ENCODE measurements at places on chromosomes 6 and 20. TPM values are rescaled to one million over a fixed set of nuclear protein-coding genes. Genes with fewer than 3 reads are reported as not detected.

SULF2 gene
- total RNA-seq = 37.5 TPM

CLVS2 gene
- total RNA-seq = 0.46 TPM

DNA sequence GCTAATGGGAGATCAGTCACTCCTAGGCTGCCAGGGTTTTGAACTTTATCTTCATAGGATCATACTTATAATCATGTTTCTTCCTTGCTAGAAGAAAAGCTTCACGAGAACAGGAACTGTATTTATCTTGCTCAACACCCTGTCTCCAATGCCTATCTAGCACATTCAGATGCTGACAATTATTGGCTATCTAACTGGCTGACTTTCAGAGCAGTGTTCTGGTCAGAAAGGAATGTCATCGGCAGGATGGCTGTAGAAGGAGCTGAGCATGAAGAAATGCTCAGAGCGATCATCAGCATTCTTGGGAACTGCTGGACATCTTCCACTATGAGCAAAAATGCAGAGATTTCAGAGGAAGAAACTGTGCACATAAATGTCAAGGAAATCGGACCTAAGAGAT lies 628.0 kb upstream of the NRSN1 start:
- DNase-seq = no peak

DNA sequence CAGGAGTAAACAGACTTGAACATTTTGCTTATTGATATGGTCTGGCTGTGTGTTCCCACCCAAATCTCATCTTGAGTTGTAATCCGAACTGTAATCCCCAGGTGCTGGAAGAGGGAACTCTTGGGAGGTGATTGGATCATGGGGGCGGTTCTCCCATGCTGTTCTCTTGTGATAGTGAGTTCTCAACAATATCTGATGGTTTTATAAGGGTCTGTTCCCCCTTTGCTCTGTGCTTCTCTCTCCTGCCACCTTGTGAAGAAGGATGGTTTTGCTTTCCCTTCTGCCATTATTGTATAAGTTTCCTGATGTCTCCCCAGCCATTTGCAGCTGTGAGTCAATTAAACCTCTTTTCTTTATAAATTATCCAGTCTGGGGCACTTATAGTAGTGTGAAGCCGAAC lies 40.0 kb downstream of the MYLIP start:
- no peak for DNase-seq

- no peak for DNase-seq
Observed at GRCh38 chr20:49393803-49394202, 88.7 kb downstream of the KCNB1 start.

DNA sequence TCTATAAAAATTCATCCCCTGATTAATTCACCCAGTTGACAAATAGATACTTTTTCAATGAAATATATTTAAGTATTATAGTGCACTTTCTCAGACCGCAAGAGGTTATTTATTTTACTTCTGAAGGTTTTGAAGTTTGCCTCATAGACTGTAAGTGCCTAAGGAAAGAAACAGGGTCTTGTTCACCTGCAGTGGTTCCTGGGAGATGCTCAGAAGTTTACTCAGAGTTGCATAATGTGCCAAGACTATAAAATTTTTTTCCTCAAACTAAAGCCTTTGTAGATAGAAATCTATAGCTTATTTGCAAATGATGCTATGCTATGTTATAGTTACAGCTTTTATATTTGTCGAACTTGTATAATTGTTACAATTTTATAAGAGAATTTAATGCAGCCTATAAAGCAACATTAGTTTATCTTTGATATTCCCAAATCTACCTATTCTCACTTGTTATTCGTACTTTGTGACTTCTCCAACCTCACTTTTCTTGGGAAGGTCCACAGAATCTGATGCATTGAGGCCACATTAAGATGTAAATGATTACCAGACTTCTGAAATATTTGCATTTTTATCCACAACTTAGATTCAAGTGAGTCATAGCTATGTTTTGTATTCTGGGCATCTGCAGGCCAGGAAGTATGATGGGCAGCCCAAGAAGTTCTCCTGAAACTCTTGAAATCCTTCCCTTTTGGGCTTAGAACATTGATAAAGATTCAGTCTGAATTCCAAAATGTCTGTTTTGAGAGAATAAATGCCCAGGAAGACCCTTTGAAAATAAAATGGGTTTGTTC lies 35.7 kb downstream of the KCNQ5 start:
- no peak for DNase-seq

DNA sequence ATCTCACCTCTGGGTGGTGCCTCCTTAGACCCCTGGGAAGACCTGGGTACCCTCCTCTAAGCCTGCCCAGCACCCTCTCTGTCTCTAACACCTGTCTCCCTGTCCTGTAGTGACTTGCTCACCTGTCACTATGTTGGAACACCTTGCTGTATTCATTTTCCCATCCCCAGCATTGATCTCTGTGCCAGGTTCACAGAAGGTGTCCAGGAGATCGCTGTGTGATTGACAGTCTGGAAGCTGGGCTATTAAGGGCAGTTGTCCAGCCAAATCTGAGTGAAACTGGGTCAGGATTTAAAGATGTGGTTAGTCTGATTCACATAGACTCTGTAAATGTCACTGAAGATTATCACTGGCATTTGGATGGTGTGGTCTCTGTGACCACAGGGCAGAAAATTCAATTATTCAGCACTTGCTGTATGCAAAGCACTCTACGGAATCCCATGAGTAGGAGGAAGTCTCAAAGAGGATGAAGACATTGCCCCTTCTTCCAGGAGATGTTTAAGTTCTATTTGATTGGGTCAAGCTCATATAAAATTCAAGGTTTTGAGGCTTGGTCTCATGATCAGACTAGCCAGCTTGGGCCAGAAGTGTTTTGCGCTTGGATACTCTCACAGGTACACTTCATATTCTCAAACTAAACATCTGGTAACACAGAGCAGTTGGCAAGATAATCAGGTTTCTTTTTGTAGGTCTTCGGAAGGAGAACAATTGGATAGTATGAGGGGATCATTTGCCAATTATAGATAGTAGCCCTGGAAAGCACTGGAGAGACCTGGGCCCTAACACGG lies 57.8 kb upstream of the TAGAP start:
- DNase-seq = no peak

DNA sequence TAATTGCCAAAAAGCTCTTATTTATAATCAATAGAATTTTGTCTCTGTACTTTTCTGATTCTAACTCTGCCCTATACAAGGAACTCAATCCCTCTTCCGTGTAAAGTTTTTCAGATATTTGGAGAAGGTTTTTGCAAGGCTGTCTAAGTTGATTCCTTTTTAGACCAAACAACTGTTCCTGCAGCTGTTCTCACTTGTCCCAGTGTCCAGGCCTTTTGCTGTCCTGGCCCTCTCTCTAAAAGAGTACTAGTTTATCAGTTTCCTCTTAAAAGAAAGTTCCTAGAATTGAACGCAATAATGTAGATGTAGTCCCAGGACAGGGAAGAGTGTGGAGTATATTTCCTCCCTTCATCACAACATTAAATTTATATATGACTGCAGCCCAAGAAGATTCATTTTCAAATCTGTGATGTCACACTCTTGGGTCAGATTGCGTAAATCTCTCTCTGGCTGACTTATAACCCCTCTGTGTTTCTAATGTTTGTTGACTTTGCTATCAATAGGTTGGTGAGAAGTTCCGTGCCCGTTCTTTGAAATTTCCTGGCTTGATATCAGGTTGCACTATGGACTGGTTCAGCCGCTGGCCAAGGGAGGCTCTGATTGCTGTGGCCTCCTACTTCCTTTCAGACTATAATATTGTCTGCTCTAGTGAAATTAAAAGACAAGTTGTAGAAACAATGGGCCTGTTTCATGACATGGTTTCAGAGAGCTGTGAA lies 139.4 kb upstream of the GLP1R start:
- no peak for DNase-seq

DNA sequence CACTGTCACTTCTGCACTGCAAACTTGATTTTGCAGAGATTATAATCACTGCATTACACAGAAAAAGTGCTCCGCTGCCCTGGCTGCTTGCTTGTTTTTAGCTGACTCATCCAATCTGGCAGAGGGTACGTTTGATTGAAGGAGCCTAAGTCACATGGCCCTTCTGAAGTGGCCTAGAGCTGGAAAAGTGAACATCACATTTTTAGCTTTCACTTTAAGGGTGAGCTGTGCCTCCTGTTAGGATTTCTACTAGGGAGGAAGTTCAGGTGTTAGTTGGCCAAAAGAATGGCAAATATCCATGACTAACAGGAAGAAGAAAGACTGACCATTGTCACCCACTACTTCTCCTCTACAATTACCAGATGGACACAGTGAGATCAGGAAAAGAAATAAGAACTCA lies 889.1 kb upstream of the MAP3K7 start:
- no peak for DNase-seq

GRCh38 chr6:87396595-87397392 lies 11.0 kb upstream of the CFAP206 start:
- DNase-seq = no peak
